ENCODE measurements at places on chromosomes 16 and 17. TPM values are rescaled to one million over a fixed set of nuclear protein-coding genes. Genes with fewer than 3 reads are reported as not detected.

Gene MYH1
- not detected for total RNA-seq

Gene CDH8
- 53.7 TPM for total RNA-seq

Gene GPRC5B
- 39.3 TPM for total RNA-seq

Gene TNP2
- not detected for total RNA-seq

GRCh38 chr17:66675273-66675990 lies 159.5 kb upstream of the CACNG5 start:
- no peak for DNase-seq

GRCh38 chr17:38872027-38872511 lies 2.2 kb downstream of the LASP1 start:
- no peak for DNase-seq

- peak; percentile 43 for DNase-seq
Measured at GRCh38 chr17:21285164-21286065, 904 bp downstream of the MAP2K3 start.

- DNase-seq: no peak
Measured at GRCh38 chr16:85634747-85635544, 21.8 kb downstream of the GSE1 start.

DNA sequence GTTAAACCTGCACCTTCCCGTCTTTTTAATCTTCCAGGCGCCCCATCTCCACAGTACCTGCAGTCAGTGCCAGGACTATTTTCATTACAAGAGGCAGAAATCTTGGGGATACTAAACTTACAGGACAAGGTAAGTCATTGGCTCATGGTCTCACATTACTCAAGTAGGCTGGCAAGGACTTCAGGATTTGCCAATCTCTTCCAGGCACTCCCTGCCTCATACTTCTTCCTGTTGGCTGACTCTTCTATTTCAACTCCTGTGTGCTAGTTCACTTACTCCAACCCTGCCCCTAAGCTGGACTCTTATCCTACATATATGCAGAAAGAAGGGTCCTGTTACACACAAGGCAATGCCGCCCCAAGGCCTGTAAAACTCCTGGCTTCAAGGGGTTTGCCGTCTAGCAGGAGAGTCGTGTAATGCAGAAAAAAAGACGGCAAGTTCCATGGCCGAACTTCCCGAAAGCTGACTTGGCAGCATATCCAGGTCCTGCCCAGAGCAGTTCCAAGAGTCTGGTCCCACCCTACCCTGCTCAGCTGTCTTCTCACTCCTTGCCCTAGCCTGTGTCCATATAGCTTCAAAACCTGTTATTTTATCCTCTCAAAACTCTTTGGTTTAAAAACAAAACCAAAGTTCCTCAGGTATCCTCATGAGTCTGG lies 14.8 kb downstream of the ERN1 start:
- DNase-seq: no peak

- no peak for DNase-seq
Measured at GRCh38 chr17:71855010-71855409, 265.8 kb upstream of the SOX9 start.

GRCh38 chr17:28112606-28113005 lies 70.1 kb downstream of the NLK start:
- DNase-seq: no peak

DNA sequence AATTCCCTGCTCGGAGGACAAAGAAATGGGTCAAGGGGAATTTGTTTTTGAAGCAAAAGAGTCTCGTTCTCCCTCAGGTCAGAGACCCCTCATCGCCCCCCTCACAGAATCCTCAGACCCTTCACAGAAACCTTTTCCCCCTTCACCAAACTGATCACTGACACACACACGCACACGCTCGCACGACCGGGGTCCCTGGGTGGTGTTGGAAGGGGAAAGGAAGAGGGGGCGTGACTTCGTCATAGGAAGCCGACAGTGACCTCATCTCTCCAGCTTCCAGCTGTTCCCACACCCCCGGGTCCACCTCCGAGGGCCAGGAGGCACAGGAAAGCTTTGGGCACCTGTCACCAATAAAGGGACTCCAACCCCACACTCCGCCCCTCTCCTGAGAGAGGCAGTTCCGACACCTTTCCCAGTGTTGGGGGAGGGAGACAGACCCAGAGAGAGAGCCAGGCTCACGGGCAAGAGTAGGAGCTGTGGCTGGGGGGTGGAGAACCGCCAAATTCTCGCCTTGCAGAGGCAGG lies 1.2 kb downstream of the ASGR1 start:
- DNase-seq: no peak

DNA sequence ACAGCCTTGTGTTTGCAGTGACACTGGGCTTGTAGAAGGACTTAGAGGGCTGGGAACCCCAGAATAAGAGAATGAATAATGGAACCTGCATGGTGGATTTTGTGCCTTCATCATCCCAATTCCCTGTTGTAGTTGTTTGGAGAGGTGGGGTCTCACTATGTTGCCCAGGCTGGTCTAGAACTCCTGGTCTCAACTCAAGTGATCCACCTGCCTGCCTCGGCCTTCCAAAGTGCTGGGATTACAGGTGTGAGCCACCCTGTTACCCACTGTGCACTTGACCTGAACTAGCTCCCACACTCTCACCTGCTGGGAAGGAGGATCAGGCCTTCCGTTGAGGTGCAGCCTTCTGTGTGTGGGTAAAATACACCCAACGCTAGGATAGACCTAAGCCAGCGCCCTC lies 55.4 kb downstream of the RAP1GAP2 start:
- no peak for DNase-seq

- DNase-seq: no peak
Measured at GRCh38 chr17:43040655-43041054, 15.6 kb downstream of the RND2 start.

DNA sequence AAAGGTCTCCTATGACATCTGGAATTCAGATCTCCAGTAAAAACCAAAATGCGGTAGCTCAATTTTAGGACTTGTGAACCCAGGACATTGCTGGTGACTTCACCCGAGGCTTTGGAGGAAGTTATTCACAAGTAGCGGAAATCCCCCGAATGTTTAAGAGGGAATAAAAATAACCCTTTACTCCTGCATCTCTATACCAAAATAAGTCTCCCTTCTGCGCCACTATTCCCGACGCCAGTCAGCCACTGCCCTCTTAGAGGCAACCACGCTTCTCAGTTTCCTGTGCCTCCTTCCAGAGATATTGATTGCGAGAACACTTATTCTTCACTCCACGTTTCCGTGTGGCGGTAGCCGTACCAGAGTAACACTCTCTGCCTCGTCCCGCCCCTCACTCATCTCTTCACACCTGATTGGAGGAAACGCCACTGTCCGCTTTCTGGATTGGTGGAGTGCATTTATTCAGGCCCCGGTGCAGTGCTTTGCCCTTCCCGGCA lies 27.4 kb downstream of the EMP2 start:
- DNase-seq: peak; percentile 12

- DNase-seq: no peak
Measured at GRCh38 chr16:1216296-1216619, 8.8 kb downstream of the TPSG1 start.

- no peak for DNase-seq
Measured at GRCh38 chr17:69062860-69063581, 2.3 kb upstream of the ABCA9 start.

- no peak for DNase-seq
Measured at GRCh38 chr16:59259074-59259949, 525.2 kb upstream of the GOT2 start.
